HFFc6 (cell line): ENCODE measurements at places on chromosomes 1 and 21. TPM values are rescaled to one million over a fixed set of nuclear protein-coding genes. Genes with fewer than 3 reads are reported as not detected.
A peak's percentile ranks its signal among the peaks of the same experiment; 100 is the strongest.

DNA sequence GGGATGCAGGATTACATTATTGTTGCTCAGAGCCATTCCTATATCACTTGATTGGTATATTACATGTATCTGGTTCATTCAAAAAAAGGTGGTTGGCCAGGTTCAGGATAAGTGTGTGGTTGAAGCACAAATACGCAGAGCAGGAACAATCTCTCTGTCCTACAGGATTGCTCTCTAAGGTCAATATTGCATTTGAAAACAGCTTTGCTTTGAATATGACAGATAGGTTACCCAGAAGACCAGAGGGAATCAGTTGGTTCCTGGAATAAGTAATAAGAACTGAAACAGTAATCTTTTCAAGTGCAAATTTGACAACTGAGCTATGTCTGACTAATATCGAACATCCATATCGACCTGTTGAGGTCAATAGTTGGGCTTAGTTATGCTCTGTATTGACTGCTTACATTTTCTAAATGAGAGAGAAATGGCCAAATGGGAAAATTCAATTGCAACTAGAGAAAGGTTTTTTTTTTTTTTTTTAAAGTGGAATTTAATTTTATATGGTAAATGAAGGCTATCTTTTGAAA is 176.8 kb downstream of the ATP6V1G3 start:
- peaks cover 26% of the 10 kb centered on the region for H3K4me1 ChIP-seq
- H3K36me3 ChIP-seq, result no peaks in the 10 kb centered on the region
- no peak overlapping the region for H3K27ac ChIP-seq

DNA sequence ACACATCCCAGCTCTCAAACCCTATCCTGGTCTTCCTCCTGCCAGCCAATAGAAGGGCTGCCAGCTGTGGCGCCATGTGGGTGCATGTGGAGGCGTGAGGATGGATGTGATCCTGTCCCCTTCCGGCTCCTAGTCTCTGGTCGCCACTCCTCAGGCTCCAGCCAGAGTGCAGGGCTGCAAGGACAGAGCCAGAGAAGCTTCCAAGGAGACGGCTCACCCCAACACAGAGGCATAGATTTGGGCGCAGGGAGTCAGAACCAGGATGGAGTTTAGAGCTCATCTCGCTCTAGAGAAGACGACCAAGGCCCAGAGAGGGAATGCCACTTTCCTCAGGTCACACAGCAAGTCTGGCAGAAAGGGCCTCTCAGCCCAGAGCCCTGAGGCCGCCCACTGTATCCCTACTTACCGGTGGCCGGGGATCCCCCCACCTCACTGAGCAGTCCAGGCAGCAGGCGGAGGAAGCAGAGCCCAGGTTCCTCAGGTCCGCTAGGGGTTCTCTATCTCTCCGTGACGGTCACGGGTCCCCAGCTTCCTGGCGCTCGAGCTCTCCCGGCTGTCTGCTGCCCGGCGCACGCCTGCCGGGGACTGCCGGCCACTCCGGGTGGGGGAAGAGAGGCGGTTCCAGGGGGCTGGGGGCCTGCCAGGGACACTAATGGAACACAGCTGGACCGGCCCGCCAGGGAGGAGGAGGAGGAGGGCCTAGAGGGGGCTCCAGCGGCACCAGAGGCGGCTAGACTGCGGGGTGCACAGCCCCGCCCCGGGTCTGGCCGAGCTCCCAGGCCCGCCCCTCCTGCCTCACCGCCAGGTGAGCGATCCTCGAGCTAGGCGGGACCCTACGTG is at the start of gene COL16A1:
COL16A1 (minus strand) TSS at position 587 of the 840 bp plus-strand sequence. CDS start 1,824 bp downstream, outside the sequence.
- peaks cover 2% of the 10 kb centered on the region for H3K27me3 ChIP-seq
- peak within 1 kb of the TSS; percentile 92 for H3K27ac ChIP-seq
- peaks cover 15% of the 10 kb centered on the region for H3K36me3 ChIP-seq
- peak within 1 kb of the TSS; percentile 95 for H3K4me3 ChIP-seq
- H3K4me1 ChIP-seq, result peaks cover 90% of the 10 kb centered on the region

- no peak overlapping the region for H3K27ac ChIP-seq
- no peak for DNase-seq
- peak overlapping the region; percentile 85 for H3K4me3 ChIP-seq
- H3K4me1 ChIP-seq, result peaks cover 5% of the 10 kb centered on the region; the same call in 1 of the 2 replicates
Measured at GRCh38 chr1:200029035-200029821, 1.7 kb downstream of the NR5A2 start.

DNA sequence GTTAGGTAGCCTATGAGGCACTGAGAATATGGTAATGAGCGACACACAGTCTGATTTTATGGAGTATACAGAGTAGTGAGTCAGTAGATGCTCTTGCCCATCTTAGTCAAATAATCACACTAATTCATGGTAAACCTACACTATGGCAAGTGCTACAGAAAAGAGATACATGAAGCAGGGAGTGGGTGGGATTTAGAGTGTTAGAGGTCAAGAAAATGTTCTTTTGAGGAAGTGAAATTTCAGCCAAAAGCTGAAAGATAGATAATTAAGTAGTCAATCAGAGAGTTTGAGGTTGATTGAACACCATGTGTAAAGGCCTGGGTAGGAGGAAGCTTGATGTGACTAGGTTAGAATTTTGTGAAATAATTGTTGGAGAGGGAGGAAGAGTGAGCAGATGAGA is 14.7 kb downstream of the MDM4 start:
- no peak overlapping the region for H3K27ac ChIP-seq
- no peak overlapping the region for H3K4me3 ChIP-seq
- no peaks in the 10 kb centered on the region for H3K4me1 ChIP-seq
- H3K27me3 ChIP-seq, result no peaks in the 10 kb centered on the region

DNA sequence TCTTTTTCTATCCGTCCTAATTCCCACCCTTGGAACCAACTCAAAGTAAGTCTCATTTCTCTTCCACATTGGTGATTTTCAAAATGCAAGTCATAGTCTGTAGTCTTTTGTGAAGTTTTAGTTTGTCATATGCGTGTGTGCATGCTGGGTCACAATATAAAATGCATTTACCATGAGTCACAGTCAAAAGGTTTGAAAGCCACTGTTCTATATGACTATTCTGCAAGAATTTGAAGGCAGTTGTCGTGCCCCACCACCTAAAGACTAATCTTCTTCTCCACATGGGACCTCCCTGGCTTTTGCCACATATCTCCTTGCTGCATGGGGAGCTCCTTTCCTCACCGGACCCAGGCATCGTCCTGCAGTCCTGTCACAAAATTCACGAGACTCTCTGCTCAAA is 1.6 kb downstream of the STPG1 start:
- peaks cover 27% of the 10 kb centered on the region for H3K36me3 ChIP-seq
- H3K4me3 ChIP-seq, result peak overlapping the region; percentile 91
- H3K4me1 ChIP-seq, result peaks cover 70% of the 10 kb centered on the region
- peaks cover 8% of the 10 kb centered on the region for H3K27me3 ChIP-seq
- H3K27ac ChIP-seq, result peak overlapping the region; percentile 93

- H3K27ac ChIP-seq, result no peak overlapping the region
- peaks cover 9% of the 10 kb centered on the region for H3K36me3 ChIP-seq
- DNase-seq, result no peak
- H3K27me3 ChIP-seq, result peaks cover 3% of the 10 kb centered on the region
- no peak overlapping the region for H3K4me3 ChIP-seq
Measured at GRCh38 chr1:184823080-184823479, 68.4 kb upstream of the EDEM3 start.

GRCh38 chr1:93219443-93219842 is 38.9 kb downstream of the CCDC18 start:
- no peaks in the 10 kb centered on the region; the same call in 1 of the 2 replicates for H3K27me3 ChIP-seq
- H3K4me3 ChIP-seq, result no peak overlapping the region
- peaks cover 5% of the 10 kb centered on the region; the same call in 1 of the 2 replicates for H3K4me1 ChIP-seq
- no peak overlapping the region for H3K27ac ChIP-seq
- peaks cover 38% of the 10 kb centered on the region for H3K36me3 ChIP-seq

- H3K4me1 ChIP-seq, result peaks cover 43% of the 10 kb centered on the region
- no peaks in the 10 kb centered on the region; the same call in 1 of the 2 replicates for H3K27me3 ChIP-seq
- H3K27ac ChIP-seq, result no peak overlapping the region
- no peak for DNase-seq
- H3K36me3 ChIP-seq, result no peaks in the 10 kb centered on the region
Measured at GRCh38 chr1:181122222-181122621, 33.7 kb downstream of the IER5 start.

- DNase-seq, result no peak
- H3K27ac ChIP-seq, result no peak overlapping the region; the same call in 1 of the 2 replicates
- peaks cover 2% of the 10 kb centered on the region for H3K27me3 ChIP-seq
- no peak overlapping the region for H3K4me3 ChIP-seq
- peaks cover 15% of the 10 kb centered on the region for H3K36me3 ChIP-seq
Measured at GRCh38 chr21:39022466-39022862, 160.8 kb downstream of the PSMG1 start.

Gene USP48
- total RNA-seq, result 45.0 to 53.4 TPM (median 48.3 TPM) in 3 replicates

Gene ROR1
- total RNA-seq, result 8.2 and 8.4 TPM in 2 replicates

Gene SPRR1B
- total RNA-seq, result not detected in 3 replicates
